Tibial artery (tissue), 4 donors: ENCODE measurements at places on chromosomes 3 and 15.
A peak's percentile ranks its signal among the peaks of the same experiment; 100 is the strongest.

DNA sequence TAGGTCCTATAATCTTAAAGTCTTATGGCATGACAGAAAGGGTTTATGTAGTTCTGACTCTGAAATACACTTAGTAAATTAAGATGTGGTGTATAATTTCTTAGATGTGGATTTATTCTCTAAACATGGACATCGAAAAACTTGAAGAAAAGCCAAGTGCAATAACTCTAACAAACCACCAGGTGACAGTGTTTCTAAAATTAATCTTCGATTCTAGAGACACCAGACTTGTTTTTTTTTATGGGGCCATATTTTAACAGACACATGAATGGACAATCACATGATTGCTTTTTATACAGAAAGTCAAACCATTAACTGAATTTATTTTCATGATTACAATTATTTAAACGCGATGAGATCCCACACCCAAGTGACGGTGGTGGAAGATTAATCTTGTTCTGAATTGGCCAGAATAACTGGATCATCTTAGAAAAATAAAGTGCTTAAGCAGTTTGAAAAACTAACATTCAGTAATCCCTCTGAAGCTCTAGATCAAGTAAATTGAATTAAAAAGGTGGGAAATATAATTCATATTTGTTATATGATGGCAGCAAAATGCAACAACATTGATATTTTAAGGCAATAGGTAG, 305.1 kb downstream of the LSAMP start:
- DNase-seq = no peak

GRCh38 chr15:82778755-82779154, 27.1 kb downstream of the FSD2 start:
- DNase-seq = no peak

DNA sequence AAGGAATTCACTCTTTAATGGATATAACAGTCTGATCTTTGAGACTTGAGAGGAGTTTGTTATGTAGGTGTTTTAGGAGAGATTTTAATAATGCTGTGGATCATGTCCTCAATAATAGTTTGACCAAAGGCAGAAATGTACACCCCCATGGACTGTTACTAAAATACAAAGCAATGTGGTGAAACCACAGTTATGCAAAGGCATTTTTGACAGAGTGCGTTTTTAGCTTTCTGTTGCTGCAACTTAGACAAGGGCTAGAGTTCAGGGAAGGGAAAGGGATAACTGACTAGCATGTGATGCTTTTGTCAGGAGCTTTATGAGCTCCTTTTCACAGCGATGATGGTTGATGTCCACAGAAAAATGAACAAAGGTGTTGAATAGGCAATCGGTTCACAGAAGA, 3.6 kb upstream of the STARD5 start:
- DNase-seq = no peak

DNA sequence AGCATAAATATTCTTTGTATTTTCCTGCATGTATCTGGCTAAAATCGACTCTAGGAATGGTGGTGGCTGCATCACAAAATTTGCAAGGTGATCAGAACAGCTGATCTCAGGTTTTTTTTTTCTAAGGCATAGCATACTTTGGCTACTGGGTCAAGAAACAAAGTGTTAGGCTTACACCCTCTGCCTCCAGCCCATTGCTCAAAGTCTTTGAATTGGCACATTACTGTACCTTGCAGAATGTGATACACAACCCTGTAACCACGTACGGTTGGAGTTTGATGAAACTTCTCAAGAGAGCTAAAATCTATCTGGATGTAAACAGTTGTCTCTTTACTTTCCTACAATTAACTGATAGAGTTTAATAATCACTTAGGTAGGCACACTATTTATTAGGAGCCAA, 188.1 kb downstream of the THRB start:
- DNase-seq = no peak

DNA sequence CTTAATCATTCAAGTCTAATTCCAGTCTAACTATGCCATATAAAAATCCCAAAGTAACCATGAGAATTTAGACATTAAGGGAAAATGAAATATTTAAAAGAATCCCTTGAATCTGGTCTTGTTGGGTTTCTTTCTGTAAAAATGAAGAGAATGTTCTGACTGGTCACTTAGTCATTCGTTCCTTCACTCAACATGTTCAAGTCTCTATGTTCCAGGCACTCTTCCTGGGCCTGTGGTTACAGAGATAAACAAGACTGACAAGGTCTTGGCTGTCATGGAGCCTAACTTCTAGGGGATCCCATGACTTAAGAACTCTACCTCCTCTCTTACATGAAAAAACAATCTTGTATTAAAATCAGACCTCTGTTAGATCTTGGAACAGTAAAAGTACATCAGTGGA, 638.6 kb upstream of the TBL1XR1 start:
- peak; percentile 67 for DNase-seq

- no peak for DNase-seq
These were observed 25.4 kb downstream of the TMEM44 start for GRCh38 chr3:194607592-194608389.

DNA sequence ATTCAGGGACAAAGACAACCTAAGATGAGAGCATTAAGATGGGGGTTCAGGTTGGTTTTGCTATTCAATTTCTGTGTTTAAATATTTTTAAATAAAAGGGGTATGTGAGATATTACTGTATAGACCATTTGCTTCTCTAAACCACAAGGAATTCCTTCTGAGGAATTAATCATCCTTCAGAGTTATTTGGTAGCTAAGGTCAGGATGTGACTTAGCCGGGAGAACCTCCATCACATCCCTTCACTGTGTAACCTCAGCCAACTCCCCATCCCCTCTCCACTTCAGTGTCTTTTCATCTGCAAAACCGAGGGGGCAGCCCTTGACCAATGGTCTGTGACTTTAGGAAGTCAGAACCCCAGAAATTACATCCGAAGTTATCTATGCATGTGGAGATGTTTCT, 48.7 kb upstream of the SKOR1 start:
- no peak for DNase-seq

GRCh38 chr3:133924041-133924440, 28.4 kb upstream of the RAB6B start:
- no peak for DNase-seq

DNA sequence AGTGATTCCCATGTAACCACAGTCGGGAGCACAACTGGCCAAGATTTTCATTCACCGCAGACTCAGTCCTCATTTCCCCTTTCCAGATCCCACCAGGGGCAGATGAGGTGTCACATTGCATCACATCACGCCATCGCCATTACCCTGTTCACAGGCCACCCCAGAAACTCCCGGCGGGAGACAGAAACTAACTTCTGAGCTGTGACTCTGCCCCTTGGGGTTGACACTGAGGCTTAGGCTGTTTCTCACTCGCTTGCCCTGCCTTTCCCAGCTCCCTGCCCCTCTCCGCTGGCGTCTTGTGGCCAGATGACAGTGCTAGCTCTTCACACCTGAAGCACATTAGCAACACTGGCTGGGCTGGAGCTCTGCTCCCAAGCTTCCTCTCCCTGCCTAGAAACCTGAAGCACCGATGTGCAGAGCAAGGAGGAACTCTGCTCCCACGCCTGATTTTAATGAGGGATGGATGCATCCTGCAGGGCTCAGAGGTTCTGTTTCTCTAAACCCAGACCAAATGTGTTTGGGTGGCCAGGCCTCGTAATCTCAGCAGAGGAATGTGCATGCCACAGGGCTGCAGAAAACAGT, 88.8 kb upstream of the CTDSPL start:
- no peak for DNase-seq

DNA sequence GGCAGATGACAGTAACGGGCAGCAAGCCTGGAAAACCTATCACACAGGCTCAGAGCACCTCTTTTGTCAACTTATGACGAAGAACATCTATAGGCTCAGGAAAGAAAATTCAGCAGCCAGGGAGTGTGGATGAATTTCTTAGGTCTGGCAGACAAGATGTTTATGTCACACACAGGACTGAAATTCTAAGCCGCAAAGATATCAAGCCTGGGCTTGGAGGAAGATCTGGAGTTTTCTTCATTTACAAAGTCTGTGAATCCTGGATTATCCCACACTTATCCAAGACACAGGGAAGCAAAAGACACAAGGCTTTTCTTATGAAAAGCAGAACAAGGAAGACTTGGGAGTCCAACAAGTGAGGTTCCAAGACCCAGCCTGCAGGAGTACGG, 23.4 kb upstream of the CHCHD6 start:
- no peak for DNase-seq

DNA sequence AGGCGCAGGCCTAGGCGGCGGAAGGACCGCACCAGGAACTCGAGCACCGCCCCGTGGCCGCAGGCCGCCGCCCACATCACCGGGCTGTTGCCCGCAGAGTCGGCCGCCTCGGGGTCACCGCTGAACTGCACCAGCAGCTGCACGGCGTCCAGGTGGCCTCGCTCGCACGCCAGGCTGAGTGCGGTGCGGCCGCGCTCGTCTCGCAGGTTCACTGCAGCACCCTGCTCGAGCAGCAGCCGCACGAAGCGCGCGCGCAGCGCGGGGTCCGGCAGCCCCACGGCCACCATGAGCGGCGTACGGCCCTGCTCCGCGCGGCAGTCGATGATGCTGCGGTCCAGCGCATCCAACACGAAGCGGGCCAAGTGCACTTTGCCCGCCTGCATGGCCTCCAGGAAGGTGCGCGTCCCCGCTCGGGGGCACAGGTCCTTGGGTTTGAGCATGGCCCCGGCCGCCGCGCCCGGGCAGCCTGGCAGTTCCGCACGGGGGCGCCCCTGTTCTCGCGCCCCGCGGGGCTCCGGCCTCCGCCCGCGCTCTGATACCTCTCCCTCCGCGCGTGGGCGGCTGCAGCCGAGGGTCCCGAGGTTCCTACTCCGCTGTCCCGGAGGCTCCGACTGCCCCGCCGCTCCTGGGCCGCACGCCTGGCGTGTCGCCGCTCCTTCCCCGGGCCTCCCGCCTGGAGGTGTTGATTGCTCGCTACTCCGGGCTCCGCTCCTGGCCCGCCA, 556 bp downstream of the ANKRD63 start:
- no peak for DNase-seq

GRCh38 chr3:32457971-32458471, 44.6 kb downstream of the CMTM6 start:
- DNase-seq = no peak

GRCh38 chr3:197522881-197523441, 32.8 kb downstream of the BDH1 start:
- no peak for DNase-seq

GRCh38 chr3:87145553-87145952, 81.6 kb upstream of the CHMP2B start:
- no peak for DNase-seq

DNA sequence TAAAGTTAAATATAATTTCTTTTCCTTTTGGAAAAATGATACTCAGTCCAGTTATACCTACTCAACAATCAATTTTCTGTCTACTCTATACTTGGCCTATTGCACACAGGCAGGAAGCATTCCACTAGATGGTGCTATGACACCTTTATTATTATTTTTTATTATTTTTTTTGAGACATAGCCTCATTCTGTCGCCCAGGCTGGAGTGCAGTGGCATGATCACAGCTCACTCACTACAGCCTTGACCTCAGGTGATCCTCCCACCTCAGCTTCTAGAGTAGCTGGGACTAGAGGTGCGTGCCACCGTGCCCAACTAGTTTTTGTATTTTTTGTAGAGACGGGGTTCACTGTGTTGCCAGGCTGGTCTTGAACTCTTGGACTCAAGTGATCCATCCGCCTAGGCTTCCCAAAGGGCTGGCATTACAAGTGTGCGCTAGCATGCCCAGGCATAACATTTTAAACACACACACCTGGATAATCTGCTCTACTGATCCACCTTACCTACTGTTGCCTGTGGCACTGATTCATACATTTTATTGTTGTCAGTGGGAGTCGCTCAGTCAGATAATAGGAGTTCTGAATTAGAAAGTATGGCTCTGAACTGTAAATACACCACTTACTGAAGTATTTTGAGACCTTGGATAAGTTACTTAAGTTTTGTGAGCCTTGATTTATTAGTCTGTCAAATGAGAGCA, 56.2 kb downstream of the EIF3J start:
- DNase-seq = no peak

GRCh38 chr3:119580067-119580760, 922 bp downstream of the ADPRH start:
- peak; percentile 37 for DNase-seq

DNA sequence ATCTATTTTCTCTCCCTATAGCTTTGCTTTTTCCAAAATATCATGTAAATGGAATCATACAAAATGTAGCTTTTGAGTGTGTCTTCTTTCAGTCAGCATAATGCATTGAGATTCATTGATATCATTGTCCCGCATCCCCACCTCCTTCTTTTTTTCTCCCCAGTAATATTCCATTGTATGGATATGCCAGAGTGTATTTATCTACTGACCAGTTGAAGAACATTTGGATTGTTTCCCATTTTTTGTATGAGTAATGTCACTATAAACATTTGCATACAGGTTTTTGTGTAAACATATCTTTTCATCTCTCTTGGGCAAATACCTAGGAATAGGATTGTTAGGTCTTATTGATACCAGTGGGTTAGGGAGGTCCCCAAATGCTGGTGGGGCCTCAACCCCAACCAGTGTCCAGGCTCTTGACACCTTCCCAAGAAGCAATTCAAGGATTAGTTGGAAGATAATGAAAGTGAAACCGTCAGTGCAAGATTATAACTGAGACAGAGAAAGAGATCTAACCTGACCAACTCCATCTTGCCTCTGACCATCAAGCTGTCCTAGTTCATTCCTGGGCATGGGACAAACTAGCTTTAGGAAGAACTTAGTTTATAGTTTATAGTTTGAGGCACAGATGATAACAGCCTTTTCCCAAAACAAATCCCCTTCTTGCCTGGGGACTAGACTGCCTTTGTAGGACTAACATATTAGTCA, 7.4 kb upstream of the SLC33A1 start:
- no peak for DNase-seq

DNA sequence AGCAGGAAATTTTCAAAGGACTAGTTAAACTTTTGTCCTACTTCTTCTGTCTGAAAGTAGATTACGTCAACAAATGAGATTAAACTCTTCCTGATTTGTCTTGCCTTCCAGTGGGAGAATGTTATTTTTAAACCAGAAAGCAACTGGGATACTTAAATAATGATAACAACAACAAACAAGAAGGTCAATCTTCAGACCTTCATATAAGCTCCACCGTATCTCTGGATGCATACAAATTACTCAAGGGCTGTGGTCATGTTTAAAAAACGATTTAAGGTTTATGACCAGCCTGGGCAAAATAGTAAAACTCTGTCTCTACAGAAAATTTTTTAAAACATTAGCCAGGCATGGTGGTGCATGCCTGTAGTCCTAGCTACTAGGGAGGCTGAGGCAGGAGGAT, 145.3 kb upstream of the NPHP3 start:
- DNase-seq = no peak

DNA sequence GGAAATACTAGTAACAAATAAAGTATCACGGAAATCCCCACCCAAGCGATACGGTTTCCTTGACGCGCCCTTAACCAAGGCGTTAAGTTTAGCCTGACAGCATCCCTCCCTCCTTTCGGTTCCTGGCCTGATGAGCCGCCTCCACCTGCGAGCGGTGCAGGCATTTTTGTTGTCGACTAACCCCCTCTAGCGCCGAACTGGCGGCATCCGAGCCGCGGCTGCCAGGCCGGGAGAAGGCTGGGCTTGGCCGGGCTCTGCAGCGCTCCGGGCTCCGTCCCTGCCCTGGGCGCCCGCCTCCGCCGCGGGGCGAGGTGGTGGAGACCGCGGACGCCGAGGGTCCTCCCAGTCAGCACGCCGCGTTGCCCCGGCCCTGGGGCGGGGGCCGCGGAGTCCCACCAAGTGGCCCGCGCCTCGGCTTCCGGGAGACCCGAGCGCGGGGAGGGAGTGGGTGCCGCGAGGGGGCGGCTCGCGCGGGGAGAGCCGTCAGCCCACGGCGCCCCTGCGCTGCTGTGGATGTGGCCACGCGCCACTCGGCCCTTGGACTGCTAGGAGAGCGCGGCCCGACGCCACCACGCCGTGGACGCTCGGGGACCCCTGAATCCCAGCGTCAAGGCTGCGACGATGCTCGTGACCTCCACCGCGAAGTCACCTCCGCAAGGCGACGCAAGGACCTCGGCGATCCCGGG, 1.1 kb upstream of the EPHA6 start:
- DNase-seq = peak; percentile 74

GRCh38 chr3:120481081-120481480, 30.3 kb upstream of the FSTL1 start:
- no peak for DNase-seq
